ENCODE measurements at places on chromosomes 4 and X. TPM values are rescaled to one million over a fixed set of nuclear protein-coding genes. Genes with fewer than 3 reads are reported as not detected.

The PPARGC1A gene
- 14.2 TPM for total RNA-seq

The GAGE12H gene
- not detected for total RNA-seq

The IL21 gene
- total RNA-seq, result not detected

The MSANTD1 gene
- total RNA-seq, result 1.0 TPM

The C4orf50 gene
- total RNA-seq, result 0.12 TPM

The TMEM156 gene
- 1.2 TPM for total RNA-seq

The NALF2 gene
- not detected for total RNA-seq

Measured in upper lobe of right lung (tissue), 1 donor.